Hematopoietic multipotent progenitor cell (in vitro differentiated cells): ENCODE measurements at places on chromosomes 6 and 20. TPM values are rescaled to one million over a fixed set of nuclear protein-coding genes. Genes with fewer than 3 reads are reported as not detected.

- no peak for DNase-seq
These were observed 139.4 kb downstream of the CARMIL1 start for GRCh38 chr6:25418454-25419052.

DNA sequence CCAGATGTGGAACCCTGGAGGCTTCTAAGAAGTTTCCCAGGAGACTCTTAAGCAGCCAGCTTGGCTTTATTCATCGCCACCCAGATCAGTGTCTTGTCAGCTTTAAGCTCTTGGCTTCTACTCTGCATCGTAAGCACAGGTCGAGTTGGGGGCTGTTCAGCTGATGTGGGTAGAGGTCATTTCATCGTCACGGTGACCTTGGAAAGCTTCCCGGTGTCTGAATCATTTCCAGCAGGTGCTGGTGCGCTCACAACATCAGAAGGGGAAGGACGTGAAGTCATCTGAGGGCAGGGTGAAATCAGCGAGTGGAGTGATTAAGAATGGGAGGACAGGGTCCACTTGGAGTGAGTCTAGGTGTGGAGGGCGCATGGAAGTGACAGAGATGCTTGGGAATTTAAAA is 112.6 kb downstream of the SASH1 start:
- DNase-seq, result no peak

DNA sequence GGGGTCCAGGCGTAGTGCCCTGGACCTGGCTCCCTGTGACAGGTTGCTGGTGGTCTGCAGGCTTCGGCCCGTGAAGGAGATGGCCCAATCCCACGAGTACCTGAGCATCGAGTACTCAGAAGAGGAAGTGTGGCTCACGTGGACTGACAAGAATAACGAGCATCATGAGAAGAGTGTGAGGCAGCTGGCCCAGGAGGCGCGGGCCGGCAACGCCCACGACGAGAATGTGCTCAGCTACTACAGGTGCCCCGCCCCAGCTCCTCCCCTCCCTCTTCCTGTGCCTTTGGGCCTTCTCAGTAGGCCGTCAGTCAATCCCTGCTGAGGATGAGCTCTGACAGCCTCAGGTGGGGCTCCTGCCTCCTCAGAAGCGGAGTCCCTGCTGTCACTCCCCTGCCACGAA is 42.6 kb downstream of the UQCC2 start:
- peak; percentile 28 for DNase-seq

DNA sequence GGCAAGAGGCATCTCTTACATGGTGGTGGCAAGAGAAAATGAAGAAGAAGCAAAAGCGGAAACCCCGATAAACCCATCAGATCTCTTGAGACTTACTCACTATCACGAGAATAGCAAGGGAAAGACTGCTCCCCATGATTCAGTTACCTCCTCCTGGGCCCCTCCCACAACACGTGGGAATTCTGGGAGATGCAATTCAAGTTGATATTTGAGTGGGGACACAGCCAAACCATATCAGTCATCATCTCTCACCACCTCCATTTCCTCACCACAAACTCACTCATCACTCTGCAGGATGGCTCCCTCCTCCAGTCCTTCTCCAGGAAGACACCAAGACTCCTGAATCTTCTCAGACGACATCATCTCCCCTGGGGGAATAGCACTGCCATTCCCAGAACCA is 25.8 kb upstream of the SLC16A10 start:
- DNase-seq, result no peak

GRCh38 chr20:40680161-40680959 is 8.7 kb downstream of the MAFB start:
- no peak for DNase-seq

DNA sequence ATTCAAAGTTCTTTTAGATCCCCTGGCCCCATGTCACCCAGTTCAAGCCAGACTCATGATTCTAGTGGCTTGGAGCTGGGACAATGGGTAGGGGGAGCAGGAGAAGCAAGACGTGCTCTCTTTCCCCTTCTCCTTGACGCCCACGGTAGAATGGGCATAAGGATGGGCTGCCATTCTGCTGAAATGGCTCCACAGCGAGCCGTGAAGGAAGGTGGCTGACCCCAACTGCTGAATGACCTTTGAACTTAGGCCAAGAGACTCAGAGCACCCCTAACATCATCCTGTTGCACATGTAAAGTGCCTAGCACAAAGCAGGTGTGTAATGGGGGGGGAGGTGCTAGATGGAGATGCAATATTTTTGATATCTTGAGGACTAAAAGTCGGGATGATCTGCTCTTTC is 15.8 kb upstream of the PTPN1 start:
- DNase-seq, result no peak

GRCh38 chr6:131024565-131024964 is 38.5 kb downstream of the EPB41L2 start:
- DNase-seq, result no peak

DNA sequence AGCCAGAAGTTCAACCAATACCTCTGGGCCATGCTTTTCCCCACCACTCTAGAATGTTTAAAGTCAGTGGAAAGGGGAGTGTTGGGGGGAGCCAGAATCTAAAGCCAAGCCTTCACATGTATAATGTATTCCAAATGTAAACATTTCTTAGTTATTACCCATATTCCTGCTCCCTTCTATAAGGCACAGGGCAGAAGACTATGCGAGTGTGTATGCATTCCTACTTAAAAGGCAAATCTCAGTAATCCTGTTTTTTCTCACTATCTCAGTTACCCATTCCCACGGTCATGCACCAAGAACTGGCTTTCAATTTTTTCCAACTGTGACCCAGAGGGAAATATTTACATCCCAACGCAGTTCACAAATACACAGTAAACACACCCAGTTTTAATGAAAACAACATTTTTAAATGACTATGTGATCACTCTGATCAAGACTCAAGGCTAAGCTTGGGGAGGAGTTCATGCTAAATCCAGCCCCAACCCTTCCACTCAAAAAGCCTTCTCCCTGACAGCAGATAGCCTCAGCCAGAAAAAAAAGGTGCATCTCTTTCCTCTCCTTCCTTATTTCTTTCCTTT is 57.5 kb downstream of the EPB41L2 start:
- DNase-seq, result no peak

- no peak for DNase-seq
These were observed 11.8 kb downstream of the DUSP22 start for GRCh38 chr6:303948-304558.

DNA sequence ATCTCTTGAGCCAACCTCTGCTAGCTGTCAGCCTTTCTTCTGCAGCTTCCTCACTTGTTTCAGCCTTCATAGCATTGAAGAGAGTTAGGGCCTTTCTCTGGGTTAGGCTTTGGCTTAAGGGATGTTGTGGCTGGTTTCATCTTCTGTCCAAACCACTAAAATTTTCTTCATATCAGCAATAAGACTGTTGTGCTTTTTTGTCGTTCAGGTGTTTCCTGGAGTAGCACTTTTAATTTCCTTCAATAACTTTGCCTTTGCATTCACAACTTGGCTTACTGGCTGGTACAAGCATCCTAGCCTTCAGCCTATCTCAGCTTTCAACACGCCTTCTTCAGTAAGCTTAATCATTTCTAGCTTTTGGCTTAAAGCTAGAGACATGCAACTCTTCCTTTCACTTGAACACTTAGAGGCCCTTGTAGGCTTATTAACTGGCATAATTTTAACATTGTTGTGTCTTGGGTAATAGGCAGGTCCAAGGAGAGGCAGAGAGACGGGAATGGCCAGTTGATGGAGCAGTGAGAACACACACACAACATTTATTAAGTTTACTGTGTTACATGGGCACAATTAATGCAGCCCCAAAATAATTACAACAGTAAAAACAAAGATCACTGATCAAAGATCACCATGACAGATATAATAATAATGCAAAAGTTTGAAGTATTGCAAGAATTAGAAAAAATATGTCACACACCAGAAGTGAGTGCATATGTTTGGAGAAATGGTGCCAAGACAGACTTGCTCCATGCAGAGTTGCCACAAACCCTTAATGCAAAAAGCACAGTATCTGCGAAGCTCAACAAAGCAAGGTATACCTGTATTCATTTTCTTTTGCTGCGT is 98.6 kb downstream of the HIVEP1 start:
- no peak for DNase-seq

DNA sequence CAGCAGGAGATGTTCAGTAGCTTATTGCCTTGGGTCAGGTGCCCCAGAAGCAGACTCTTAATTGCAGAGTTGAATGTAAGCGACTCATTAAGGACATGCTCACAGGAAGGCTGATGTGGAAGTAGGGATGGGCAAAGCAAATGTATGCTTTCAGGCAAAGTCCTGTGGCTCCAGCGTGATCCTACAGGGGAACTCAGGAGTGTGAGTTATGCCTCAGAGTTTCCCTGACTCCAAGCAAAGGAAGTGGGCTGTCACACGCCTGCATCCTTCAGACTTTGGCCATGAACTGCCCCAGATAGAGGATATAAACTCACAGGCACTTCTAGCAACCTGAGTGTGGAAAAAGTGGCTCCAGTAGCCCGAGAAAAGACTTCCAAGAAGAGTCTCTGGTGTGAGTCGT is 64.9 kb upstream of the ZNF133 start:
- DNase-seq, result no peak

DNA sequence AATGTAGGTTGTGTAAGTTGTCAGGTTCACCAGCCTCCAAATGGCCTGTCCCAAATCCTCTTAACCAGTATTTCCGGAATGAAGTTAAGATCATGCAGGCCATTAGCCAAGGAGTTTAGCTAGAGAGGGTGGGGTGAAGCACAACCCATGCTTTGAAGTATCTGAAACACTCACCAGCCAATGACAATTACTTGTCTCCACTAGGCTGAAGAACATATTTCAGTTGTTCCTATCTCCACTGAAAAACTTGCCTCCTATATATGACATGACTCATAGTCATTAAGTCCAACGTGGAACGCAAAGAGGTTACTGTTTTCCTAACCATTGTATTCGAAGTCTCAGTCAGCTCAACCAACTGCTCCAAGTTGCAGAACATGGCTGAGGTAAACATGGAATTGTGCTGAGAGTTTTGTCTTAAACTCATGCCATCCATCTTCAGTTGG is 37.4 kb upstream of the TNFAIP3 start:
- no peak for DNase-seq

DNA sequence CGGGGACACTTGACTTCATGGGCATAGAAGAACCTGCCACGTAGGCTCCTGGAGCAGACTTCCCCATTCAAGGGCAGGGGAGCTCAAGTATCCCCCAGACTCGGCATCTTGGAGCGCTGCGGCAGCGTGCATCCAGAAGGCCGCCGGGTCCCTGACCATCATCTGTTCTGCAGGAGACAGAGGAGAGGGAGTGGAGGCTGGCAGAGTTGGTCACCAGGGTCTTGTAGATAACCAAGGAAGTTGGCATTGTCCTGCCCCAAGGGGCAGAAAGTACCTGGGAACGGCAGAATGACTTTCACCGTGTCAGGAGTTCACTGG is 82.8 kb downstream of the TCP11 start:
- no peak for DNase-seq

- DNase-seq, result peak; percentile 42
These were observed 141.7 kb downstream of the CD164 start for GRCh38 chr6:109240370-109241084.

GRCh38 chr20:25014816-25015215 is 22.3 kb upstream of the APMAP start:
- no peak for DNase-seq

DNA sequence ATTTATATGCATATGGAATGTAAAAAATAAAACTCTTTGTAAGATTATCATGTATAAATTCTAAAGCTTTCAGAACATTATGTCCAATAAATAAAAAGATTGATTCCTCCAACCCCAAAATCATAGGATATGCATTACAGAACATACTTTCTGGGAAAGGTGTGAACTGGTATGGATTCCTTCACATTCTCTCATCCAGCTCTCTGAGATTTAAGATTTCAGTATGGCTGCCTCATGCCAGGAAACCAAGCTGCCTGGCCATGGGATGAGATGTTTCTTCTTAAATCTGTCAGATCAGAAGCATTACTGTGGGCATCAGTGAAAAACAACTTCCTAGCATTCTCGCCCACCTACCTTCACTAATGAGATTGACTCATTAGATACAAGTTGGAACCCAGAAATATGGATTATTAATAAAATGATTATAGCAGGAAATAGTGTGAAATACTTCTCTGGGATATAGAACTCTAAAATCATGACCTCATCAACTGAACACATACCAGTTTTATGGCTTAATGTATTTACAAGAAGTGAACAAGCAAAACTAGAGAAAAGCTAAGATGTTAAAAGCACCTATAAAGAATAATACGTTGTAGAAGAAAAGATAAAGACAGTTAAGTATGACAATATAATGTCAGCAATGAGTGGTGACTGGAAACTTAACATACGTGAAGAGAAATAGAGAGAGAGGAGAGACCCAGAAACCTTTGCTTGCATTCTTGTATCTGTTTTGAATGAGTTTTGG is 171.6 kb upstream of the PHACTR1 start:
- DNase-seq, result no peak

DNA sequence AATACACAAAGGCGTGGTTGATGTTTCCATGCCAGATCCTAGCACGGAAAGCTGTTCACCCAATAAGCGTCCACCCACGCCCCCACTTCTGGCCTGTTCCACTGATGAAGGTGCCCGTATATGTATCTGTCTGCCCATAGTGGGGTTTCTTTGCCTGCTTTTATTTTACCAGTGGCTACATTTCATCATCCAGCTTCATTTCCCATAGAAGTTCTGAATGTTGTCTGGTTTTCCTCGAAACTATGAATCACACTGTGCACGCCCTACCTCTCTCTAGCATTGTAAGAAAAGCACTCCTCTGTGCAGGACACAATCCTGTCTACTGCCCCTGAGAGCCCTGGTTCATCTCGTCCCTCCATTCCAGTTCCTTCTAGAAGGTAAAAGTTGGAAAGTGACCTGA is 8.8 kb upstream of the CD93 start:
- DNase-seq, result no peak

DNA sequence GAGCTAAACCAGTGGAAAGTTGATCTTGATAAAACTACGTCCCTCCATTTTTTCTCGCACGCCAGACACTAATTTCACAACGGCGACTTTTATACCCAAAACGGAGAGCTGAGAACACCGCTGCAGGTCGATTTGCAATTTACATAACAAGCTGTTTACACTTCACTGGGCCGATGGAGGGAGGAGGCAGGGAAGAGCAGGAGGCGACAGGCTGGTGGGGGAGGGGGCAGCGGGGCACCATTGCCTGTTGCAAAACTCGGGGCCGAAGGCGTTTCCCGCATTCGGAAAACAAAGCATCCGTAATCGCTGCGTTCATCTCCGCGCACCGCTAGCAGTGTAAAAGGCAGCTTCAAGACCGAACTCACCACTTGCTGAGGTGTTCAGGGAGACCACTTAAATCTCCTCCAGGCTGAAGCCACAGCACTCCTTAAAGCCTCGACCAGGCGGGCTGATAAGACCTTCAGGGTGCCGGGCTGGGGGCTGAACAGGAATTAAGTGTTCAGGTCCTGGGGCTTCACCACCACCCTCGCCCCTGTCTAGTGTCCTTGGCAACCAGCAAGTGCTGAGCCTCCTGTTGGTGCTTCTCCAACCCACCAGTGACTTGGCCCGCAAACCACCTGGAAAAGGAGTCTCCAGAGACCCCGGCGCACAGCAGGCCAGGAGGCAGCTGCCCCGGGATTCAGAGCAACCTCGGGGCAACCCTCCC is 2.0 kb upstream of the FOXC1 start:
- DNase-seq, result no peak

TP53TG5 gene
- total RNA-seq, result not detected

PROKR2 gene
- not detected for total RNA-seq

HMGCLL1 gene
- not detected for total RNA-seq

TMEM217 gene
- 13.7 TPM for total RNA-seq

CCM2L gene
- total RNA-seq, result not detected

VWA7 gene
- 2.4 TPM for total RNA-seq

MDFI gene
- not detected for total RNA-seq

CALHM4 gene
- total RNA-seq, result not detected

RAD21L1 gene
- not detected for total RNA-seq

KCNG1 gene
- 0.27 TPM for total RNA-seq

GPX5 gene
- total RNA-seq, result not detected

LTA gene
- total RNA-seq, result under 0.01 TPM

WFDC11 gene
- not detected for total RNA-seq
